Activated CD4-positive, alpha-beta memory T cell treated with anti-CD3 and anti-CD28 coated beads for 36 hours (primary cell): ENCODE measurements at places on chromosomes 3 and 15. TPM values are rescaled to one million over a fixed set of nuclear protein-coding genes. Genes with fewer than 3 reads are reported as not detected.

BFSP2 gene
- total RNA-seq: not detected

ZNF80 gene
- total RNA-seq: 0.33 TPM

PLXND1 gene
- 7.2 TPM for total RNA-seq

CFAP20DC gene
- total RNA-seq: 2.4 TPM

DNA sequence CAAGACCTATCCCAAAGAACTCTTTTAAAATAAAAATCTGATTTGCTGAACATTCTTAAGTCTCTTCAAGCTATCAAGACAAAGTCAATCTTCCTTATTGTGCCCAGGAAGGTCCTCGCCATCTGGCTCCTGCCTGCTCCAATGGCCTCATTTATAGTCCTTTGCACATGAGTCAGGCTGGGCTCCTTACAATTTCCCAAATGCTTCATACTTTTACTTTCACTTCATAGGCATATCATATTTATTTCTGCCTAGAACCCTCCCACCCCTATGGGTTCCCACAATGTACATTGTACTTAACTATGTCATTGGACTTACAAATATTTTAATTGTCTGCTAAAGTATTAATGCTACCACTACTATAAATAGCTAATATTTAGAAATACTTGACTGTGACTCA is 9.1 kb downstream of the THRB start:
- no peak for DNase-seq

DNA sequence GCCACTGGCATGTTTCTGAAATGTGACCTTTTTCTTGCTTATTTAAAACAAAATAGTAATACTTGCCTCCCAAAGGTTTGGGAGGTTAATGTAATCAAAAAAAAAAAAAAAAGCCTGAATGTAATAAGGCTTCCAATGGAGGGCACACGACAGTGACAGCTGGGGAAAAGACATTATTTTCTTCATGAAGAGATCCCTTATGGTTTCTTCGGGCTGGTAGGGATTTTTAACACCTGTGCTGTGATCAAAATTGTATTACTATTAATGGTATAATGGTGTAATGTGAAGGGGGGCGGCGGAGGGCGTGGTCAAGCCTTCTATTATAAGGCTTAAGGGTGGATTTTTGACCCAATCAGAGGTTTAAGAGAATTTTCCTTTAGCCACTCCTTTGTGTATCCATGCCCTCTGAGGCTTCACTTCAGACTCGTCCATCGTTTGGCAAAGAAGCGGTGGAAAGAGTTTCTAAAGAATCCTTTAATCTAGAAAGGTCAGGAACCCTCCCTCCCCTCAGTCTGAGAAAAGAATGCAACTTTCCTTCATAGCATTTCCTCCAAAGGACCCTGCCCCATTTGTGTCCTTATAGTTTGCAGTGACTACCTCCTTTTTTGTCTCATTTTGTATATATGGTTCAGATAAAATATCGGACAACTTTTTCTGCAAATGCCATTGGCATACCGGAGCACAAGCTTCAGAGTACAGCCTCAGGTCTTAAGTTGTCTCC is 89.5 kb upstream of the CHD2 start:
- DNase-seq: peak; percentile 73

GRCh38 chr15:61518191-61518950 is 289.3 kb upstream of the RORA start:
- DNase-seq: no peak

DNA sequence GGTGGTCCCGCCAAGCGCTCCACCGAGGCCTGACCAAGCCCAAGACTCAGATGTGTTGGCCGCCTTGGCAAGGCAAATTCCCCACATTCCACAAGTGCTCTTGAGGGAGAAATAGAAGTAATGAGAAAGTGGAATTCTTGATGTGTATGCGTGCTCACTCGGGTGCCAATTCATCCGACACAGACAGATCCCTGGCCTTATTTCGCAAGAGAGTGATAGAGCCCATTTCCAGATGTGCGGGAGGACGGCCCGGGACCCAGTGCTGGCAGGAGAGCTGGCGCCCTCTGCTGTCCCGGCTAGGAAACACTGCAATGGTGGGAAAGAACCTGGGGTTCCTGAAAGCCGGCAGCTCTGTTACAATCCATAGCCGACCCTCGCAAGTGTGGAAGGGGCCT is 76.0 kb downstream of the HMG20A start:
- DNase-seq: peak; percentile 81

DNA sequence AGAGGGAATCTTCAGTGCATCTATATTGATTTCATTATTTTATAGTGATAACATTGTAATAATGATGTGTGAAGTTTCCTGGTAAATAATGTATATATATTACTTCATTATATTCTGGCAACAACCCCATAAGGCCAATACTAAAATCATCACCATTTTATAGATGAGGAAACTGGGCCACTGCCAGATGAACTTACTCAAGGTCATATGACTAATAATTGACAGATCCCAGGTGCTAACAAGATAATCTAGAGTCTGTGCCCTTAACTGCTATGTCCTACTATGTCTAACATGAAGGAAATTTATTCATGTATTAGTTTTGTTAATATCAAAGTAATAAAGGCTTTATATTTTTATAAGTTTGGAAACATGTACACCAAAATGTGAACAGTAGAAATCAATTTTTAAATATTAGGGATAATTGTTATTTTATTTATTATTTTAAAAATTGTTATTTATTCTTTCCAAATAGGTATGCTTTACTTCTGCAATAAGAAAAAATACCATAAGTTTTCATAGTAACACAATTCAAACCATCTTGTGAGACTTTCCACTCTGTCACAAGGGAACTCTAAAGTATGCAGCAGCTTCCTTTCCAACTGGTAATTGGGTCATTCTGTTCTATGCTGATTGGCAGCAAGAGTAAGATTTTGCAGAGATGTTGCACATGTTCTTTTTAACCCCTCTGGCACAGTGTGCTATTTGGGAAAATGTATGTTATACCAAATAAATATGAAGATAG is 90.8 kb upstream of the CMC1 start:
- no peak for DNase-seq

DNA sequence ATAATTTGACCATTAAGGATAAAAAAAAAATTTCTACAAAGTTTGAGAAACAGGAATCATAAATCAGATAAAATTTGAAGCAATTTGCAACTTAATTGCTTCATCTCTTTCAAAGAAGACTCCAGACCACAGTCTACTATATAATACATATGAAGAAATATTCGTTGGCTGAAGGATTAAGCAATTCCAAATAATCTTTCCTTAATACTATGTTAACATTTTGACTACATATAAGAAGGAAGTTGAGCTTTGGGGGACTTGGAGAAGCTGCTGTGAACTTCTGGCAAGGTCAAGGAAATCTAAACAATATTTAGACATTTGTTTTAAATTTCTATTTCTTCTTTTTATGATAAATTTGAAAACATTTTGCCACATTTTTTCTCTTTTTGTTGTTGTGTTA is 13.5 kb upstream of the GABRR3 start:
- no peak for DNase-seq

GRCh38 chr3:178109691-178110090 is 426.5 kb upstream of the KCNMB2 start:
- DNase-seq: no peak

GRCh38 chr3:196055683-196056270 is 26.1 kb downstream of the TFRC start:
- DNase-seq: no peak

- peak; percentile 43 for DNase-seq
Observed at GRCh38 chr3:23959135-23959900, 14.2 kb downstream of the NR1D2 start.

- DNase-seq: no peak
Observed at GRCh38 chr3:73148206-73148605, 86.7 kb downstream of the EBLN2 start.

DNA sequence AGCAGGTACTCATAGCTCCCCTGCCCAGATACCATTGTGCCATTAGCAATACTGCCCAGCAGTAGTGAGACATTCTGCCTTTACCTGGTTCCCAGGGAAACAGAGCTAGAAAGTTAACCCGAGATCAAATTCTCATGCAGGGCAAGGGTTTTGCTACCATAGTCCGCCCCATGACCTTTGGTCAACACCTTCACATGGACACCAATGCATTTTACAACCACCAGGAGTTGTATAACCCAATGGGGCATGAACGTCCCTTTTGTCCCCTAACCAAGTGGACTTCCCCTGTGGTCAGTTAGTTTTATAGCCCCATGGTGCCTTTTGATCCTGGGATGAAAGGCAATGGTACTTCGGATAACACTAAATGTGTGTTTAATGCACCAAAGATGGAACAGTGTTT is 151.7 kb upstream of the IQSEC1 start:
- DNase-seq: no peak

- peak; percentile 14 for DNase-seq
Observed at GRCh38 chr3:33124638-33125037, 10.8 kb downstream of the CRTAP start.

DNA sequence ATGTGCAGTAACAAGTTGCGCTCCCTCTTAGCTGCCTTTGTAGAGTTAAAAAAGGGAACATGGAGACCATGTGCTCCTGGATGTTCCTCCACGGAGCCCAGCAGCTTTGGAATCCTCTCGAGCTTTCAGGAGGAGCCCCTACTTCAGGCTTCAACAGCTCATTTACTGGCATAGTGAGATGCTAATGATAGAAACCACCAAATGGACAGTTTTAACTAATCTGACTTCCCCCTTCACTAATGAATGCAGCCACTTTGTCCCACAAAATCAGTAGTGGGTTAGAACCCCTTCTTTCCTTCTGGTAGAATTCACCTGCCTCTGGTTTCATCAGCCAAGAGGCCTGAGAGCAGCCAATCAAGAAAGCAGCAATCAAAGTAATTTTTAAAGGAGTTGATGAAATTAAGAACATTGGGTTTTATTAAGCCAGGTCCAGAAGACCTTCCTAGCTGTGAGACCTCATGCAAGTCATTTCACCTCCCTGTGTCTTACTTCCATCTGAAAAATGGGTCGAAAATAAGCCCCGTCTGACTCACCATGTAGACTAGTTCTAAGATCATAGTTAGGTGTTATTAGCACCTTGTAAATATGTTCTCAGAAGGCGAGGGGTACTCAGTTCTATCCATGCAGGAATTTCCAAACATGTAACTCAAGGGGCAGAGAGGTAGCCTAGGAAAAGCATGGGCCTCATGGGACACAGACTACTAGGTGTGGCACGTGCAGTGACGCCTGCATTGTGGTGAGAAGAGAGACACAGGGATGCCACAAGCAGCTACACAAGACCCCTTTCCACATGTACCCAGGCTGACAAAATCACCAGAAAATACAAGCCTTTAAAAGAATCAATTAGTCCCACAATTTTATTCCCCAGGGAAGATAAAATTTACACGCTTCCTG is 179.7 kb upstream of the LPP start:
- peak; percentile 39 for DNase-seq

DNA sequence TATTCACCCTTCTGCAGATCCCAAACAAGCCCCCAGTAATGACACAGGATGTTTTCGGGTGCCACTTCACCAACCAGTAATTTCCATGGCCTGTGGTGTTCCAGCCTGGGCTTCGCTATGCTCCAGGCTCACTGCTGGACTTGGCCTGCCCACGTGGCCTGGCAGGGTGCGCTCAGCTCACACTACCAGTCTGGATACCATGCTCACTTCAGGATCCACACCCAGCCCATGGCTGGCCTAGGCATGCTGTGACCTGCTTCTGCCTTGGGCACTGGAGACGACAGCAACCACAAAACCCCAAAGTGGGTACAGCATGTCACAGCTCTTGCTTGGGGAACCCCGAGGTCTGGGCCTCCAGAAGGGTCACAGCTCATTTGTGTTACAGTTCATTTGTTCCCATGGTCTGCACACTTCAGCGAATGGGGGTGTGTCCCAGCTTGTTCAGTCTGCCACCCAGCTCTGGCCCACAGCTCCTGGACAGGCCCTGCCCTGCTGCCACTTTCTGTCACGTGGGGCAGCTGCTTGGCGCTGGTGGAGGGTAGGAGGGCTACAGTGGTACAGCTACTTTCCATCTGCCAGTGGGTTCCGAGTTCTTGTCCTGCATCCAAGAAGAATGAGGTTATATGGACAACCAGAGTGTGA is 650.8 kb downstream of the MCTP2 start:
- DNase-seq: no peak

- peak; percentile 57 for DNase-seq
Observed at GRCh38 chr15:58066042-58066867, 744 bp upstream of the ALDH1A2 start.

GRCh38 chr3:123066896-123067688 is at the start of gene PDIA5:
TSS of gene PDIA5 (plus strand) at chr3:123067025. CDS start at chr3:123067165, 140 bp downstream.
- peak; percentile 84 for DNase-seq

DNA sequence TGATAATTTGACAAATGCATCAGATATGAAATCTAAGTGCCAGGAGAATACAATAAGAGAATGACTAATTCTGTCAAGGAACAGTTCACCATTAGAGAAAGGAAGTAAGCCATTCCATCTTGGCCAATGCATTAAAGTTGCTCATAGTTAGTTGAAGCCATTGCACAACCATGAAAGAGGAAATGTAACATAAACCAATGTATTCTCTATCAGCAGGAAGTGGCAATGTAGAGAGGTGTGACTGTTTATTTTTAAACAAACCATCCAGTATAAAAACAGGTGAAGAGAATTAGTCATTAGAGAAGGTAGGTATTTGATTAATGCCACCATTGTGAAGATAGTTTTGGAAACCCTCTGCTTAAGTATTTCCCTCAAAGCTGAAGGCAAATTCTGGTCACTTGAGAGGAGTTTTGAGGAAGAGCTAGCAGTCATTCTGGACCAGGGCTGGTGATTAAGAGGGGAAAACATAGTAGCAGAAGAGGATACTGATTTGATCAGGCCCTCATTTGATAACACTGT is 10.7 kb upstream of the ANXA2 start:
- DNase-seq: no peak

GRCh38 chr15:42152196-42152920 is 4.1 kb downstream of the PLA2G4F start:
- DNase-seq: no peak

- no peak for DNase-seq
Observed at GRCh38 chr3:130425484-130425883, 80.0 kb downstream of the COL6A5 start.

- no peak for DNase-seq
Observed at GRCh38 chr15:88890495-88890894, 4.8 kb downstream of the HAPLN3 start.

DNA sequence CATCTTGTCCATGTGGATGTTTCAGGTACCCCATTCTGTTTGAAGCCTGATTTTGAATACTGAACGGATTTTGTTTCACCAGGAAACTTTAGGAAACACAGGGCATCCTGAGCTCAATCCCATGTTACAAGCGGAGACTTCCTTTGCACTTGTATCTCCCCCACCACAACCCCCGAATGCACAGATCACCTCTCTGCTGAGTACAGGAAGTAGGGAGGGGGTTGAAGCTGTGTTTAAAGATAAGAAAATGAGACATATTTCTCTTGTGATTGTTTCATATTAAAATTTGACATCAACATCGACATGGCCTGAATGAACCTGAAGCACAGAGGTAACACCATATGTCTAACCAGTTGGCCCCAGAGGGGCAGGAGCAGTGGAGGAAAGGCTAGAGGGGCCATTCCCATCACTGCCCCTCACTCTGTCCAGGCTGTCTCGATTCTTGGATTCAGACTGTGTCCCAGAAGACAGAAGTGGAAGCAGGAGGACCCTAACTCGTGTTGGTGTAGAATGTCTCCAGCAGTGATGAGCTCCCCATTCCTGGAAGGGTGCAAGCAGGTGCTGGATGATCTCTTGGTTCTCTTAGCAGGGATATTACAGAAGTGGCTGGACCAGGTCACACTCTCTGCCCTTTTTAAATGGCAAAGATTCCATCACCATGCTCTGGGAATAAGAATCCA is 59.6 kb upstream of the IQSEC1 start:
- DNase-seq: no peak
